ENCODE measurements at places on chromosomes 1 and 21.

GRCh38 chr21:23130308-23130707, 2132.1 kb downstream of the NCAM2 start:
- no peak for DNase-seq

DNA sequence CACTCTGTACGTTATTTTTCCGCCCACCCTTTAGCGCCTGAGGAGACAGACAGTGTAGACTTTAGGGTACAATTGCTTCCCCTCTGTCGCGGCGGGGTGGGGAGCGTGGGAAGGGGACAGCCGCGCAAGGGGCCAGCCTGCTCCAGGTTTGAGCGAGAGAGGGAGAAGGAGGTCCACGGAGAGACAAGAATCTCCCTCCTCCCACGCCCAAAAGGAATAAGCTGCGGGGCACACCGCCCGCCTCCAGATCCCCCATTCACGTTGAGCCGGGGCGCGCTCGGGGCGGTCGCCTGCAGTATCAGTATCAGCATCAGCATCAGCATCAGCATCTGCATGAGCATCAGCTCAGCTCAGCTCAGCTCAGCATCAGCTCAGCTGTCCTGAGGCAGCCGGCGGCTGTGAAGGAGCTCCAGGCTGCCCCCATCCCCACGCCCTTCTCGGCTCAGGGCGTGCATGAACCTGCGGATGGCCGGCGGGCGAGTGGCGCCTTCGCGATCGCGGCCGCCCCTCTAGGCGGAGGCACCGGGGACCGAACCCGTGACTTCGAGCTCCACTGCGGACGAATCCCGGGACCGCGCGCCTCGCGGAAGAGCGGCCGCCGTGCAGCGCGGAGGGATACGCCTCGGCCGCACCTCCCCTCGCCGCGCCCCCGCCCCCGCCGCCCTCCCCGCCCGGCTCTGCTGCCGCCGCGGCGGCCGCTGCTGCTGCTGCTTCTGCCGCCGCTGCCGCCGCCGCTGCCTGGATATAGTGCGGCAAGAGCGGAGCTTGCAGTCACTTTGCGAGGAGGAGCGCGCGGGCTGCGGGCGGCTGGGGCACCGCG, at the start of gene NCAM2:
NCAM2 (plus strand) TSS at position 774 of the 820 bp plus-strand sequence.
- peak; percentile 58 for DNase-seq

DNA sequence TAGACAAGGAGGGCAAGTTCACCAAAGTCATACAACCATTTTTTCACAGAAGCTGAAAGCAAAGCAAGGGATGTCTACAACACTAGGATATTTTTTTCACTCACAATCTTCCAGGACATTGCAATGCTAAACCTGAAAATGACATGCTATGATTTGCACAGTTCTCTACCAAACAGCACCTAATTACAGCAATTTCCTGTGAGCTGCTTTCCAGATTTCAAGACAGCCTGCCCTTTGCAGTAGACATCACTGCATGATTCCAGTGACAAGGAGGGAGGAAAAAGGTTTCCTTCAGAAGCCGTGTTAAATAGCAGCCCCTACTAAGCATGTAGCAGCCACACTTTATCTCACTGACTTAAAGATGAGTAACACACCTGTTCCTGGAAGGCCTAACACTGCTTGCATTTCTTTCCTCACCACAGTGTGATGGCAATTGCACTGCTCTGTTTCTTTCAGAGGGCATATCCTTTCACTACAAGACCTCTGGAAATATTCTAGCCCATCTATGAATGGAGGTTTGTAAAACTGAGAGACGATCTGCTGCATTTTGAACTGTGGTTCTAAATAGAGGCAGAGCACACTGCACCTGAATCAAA, 97.1 kb downstream of the DUSP10 start:
- DNase-seq = no peak

GRCh38 chr1:203324105-203325025, 19.0 kb downstream of the BTG2 start:
- no peak for DNase-seq

GRCh38 chr1:38787041-38787440, 72.5 kb downstream of the RRAGC start:
- DNase-seq = no peak

DNA sequence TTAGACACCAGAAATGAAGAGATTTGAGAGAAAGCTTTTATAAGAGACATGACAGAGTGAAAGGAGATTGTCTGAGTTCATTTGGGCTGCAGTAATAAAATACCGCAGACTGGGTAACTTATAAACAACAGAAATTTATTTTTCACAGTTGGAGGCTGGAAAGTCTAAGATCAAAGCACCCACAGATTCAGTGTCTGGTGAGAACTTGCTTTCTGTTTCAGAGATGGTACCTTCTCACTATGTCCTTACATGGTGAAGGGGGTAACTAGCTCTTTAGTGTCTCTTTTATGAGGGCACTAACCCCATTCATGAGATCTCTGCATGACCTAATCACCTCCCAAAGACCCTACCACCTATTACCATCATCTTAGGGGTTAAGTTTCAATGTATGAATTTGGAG, 30.9 kb upstream of the FCRL4 start:
- no peak for DNase-seq

- peak; percentile 9 for DNase-seq
Observed at GRCh38 chr1:216046336-216046735, 376.9 kb downstream of the USH2A start.

DNA sequence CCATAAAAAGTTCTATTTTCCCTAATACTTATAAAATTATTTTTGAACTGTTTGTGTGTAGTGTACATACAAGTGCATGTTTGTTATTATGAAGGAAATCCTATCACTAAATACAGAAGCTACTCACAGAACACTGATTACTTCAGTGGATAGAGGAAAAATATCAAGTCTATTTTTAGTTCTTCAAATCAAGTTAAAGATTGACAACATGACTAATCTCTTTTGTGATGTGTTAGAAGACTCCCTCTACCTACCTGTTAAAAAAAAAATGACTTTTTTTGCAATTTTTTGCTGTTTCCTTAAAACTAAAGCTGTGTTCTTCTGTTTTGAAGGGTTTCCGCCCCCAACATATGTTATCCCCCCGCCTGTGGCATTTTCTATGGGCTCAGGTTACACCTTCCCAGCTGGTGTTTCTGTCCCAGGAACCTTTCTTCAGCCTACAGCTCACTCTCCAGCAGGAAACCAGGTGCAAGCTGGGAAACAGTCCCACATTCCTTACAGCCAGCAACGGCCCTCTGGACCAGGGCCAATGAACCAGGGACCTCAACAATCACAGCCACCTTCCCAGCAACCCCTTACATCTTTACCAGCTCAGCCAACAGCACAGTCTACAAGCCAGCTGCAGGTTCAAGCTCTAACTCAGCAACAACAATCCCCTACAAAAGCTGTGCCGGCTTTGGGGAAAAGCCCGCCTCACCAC, 45.5 kb downstream of the NCF2 start:
- DNase-seq = no peak

DNA sequence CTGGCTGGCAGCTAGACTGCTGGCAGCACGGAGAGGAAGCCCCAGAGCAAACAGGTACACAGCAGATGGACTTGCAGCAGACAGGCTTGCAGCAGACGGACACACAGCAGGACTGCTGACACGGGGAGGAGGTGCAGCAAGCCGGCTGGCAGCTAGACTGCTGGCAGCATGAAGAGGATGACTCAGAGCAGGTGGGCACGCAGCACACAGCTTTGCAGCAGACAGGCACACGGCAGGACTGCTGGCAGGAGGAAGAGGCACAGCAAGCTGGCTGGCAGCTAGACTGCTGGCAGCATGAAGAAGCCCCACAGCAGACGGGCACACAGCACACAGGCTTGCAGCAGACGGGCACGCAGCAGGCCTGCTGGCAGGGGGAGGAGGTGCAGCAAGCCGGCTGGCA, 498 bp downstream of the KRTAP10-2 start:
- no peak for DNase-seq

GRCh38 chr1:15370781-15371520, 38.7 kb upstream of the EFHD2 start:
- DNase-seq = no peak

Measured in EH (cell line).